ENCODE measurements at places on chromosomes 13 and 19.

- peak; percentile 20 for DNase-seq
These were observed 552 bp upstream of the ZNF816 start for GRCh38 chr19:52963247-52963618.

DNA sequence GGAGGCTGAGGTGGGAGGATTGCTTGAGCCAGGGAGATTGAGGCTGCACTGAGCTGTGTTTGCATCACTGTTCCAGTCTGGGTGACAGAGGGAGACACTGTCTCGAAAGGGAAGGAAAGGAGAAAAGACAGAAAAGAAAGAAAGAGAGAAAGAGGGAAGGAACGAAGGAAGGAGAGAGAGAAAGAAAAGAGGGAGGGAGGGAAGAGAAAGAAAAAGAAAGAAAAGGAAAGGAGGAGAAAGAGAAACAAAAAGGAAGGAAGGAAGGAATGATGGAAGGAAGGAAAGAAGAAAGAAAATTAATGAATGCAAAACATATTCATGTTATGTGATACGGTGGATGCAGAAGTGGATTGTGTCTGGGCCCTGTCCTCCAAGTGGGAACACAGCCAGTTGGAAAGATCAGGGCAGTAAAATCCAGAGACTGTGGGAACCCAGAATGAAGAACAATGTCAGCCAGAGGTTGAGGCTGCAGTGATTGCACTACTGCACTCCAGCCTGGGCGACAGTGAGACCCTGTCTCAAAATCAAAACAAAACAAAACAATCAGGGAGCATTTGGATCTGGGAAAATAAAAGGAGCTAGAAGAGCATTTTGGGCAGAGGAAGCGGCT lies 6.2 kb downstream of the PHLDB3 start:
- no peak for DNase-seq

- DNase-seq, result no peak
These were observed 71.9 kb downstream of the FLT1 start for GRCh38 chr13:28423010-28423409.

DNA sequence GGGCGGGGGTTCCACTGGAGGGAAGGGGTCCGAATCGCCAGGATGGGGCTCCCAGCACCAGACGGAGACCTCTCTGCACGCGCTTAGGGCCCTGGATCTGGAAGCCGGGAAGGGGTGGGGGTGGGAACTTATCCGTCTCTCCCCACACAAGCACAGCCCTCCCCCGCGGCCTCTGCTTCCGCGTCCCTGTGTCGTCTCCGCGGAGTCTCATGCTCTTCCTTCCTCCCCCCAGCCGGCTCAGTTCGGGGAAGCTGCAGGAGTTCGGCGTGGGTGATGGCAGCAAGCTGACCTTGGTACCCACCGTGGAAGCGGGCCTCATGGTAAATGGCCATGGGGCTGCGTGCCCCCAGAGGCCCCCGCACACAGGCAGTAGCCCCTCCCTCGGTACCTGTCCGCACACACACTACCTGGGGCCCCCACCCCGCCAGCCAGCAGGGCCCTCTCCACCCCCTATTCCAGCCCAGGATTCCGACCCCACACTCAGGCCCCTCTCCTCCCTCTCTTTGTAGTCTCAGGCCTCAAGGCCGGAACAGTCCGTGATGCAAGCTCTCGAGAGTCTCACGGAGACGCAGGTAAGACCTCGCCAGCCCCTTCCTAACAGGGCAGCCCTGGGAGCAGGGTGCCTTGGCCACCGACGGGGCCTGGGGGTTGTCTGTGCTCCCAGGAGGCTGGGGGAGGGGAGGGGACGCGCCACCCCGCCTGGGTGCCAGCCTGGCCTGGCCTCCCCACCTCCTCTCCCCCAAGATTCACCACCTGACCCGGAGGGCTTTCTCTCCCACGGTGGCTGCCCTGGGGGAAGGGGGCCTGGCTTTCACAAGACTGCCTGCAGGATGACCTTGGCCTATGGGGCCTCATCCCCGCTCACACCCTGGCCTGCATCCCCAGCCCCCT lies 3.2 kb downstream of the MIDN start:
- peak; percentile 48 for DNase-seq

DNA sequence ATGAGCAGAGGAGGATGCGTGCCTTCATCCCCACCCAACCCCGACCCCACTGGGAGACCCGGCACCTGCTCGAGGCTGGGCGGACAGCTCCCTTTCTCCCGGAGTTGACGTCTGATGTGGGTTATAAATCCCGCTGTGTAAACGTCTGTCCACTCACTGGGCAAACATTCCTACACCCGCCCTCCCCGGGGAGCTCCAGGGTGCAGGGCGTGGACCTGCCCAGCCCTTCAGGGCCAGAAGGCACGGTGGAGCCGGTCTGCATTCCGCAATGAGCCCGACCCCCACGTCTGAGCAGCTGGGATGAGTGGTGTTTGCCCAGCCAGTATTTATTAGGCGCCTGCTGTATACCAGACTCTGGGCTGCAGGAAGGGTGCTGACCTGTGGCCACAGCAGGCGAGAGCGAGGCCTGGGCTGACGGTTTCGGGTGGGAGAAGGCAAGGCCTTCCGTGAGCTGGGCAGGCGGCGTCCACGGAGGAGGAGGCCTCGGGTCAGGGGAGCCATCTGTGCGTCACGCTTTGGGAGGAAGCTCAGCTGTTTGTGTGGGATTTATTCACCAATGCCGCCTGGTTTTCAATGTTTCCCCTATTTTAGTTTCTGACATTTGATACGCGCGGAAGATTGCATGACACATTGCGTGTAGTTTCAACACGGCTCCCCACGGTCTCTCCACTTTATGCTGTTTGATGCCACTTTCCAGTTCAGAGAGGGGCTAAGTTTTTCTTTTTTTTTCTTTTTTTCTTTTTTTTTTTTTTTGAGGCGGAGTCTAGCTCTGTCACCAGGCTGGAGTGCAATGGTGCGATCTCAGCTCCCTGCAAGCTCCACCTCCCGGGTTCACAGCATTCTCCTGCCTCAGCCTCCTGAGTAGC lies 2.0 kb downstream of the MISP start:
- DNase-seq, result peak; percentile 78

DNA sequence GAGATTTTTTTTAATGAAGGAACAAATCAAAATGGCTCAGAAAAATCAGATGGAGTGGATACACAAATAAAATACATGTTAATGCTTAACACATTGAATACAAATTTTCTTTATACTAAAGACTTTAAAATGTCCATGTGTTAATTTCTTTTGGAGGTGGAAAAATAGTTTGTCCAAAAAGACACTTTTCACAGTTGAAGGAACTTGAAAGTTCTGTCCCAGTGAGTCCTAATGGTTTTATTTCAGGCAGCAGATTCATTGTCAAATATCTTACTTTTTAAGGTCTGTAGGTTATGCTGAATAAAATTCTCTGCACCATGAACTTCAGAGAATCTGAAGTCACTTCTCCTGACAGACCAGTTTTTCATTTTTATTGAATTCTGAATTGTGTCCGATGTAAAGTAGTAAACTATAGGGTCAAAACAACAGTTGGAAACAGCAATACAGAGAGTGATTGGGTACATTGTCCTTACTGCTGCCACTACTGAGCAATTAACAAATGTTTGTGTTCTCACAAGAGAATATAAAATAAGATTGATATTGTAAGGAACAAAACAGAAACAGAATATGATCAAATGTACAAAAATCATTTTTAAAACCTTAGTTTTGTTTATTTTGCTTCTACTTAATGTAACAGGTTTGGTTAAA lies 1.6 kb downstream of the LPAR6 start:
- no peak for DNase-seq
